ENCODE measurements at places on chromosomes 12 and 14.

DNA sequence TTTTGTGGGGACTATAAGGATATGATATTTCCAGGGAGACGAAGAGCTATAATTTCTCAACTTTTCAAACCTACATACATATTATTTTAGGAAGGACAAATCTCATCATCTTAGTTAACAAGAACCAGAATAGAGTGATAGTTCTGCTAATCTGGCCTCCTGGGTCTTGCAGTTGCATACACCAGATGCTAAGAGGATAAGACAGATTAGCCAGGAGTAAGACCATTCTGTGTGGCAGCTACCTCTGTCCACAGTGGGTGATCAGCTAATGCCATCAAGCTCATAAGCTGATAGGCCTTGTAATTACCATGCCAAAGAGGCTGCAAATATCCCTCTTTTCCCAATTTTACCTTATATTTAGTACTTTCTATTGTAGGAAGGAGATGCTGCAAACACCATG lies 776.8 kb downstream of the NRXN3 start:
- no peak for DNase-seq

DNA sequence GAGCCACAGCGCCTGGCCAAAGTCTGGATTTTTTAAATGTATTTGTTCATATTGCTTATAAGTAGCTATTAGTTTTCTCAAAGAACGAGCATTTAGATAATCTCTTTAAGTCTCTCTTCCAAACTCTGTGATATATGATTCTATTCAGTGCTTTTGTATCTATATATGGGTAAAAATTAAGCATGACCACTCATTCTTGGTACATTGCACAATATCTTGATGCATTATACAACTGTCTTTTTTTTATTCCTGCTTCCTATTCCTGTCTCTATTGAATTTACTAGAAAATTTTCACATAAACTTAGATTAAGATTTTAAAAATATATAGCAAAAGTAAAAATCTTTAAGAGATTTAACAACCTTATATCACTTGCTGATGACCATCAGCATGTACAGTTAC lies 29.1 kb downstream of the SOCS2 start:
- DNase-seq, result no peak

DNA sequence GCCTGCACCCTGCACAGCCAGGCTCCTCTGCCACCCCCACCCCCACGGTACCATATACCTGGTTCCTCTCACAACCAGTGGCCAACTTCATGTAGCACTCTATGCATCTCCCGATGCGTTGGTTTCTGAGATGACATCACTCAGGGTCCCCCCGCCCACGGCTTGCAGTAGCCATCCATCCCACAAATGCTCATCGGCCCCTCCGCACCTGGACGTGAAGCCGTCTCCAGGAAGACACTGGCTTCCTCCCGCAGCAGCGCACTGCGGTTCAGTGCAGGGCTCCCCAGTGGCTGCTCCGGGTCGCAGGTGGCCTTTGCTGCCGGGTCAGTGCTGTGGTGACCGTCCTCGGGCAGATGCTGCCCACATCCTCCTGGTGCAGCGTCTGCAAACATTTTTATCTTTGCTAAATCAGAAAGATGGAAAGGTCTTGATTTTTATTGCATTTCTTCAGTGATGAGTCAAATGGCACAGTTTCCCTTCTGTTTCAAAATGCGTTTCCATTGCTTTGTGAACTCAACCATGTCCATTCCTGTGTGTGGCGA lies 27.5 kb upstream of the MMP17 start:
- DNase-seq, result no peak

GRCh38 chr14:24291446-24292117 lies 8.0 kb downstream of the DHRS1 start:
- no peak for DNase-seq

GRCh38 chr14:73238941-73239340 lies 1.6 kb downstream of the PAPLN start:
- no peak for DNase-seq

- DNase-seq, result no peak
These were observed 27.3 kb upstream of the HELB start for GRCh38 chr12:66275040-66275439.

DNA sequence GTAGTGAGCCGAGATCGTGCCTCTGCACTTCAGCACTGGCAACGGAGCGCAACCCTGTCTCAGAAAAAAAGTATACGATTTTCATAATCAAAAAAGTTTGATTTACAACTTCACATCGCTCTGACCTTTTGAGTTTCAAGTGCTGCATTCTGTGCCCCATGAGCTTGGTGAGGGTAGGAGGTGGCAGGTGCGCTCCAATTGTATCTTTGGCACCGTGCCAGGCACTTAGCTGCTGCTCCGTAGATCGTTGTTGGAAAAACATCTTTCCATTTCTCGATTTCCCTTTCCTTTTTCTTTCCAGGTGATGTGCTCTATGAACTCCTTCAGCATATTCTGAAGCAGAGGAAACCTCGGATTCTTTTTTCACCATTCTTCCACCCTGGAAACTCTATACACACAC lies 203.7 kb downstream of the ETV6 start:
- no peak for DNase-seq

- no peak for DNase-seq
These were observed 3.4 kb upstream of the CDH24 start for GRCh38 chr14:23060536-23061260.

- no peak for DNase-seq
These were observed 12.6 kb downstream of the C12orf43 start for GRCh38 chr12:121003650-121004049.

- no peak for DNase-seq
These were observed 7.9 kb upstream of the CEP170B start for GRCh38 chr14:104856869-104857860.

GRCh38 chr12:98955284-98955683 lies 310.2 kb downstream of the APAF1 start:
- no peak for DNase-seq

DNA sequence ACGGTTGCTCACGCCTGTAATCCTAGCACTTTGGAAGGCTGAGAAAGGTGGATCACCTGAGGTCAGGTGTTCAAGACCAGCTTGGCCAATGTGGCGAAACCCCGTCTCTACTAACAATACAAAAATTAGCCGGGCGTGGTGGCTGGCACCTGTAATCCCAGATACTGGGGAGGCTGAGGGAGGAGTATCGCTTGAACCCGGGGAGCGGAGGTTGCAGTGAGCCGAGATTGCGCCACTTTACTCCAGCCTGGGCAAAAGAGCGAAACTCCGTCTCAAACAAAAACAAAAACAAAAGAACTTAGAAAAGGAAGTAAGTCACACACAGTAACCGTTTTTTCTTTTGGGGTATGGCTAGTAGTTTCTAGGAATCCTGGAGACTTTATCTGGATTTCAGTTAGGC lies 1.7 kb upstream of the PALS1 start:
- DNase-seq, result no peak

DNA sequence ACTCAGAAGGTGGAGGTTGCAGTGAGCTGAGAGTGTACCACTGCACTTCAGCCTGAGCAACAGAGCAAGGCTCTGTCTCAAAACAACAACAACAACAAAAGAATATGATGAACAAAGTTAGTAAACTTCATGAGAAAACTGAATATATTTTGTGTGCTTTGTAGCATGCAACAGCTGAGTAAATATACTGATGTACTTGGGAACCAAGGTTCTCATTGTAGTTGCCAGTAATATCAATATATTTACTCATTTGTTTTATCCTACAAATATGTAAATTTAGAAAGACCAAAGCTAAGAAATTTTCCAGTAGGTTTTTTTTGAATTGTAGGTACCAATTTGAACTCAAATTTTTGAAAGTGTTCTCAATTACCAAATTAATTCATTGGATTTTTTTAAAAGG lies 127.2 kb downstream of the IPO8 start:
- DNase-seq, result no peak

GRCh38 chr14:63438065-63438757 lies 105.0 kb downstream of the PPP2R5E start:
- DNase-seq, result peak; percentile 72

DNA sequence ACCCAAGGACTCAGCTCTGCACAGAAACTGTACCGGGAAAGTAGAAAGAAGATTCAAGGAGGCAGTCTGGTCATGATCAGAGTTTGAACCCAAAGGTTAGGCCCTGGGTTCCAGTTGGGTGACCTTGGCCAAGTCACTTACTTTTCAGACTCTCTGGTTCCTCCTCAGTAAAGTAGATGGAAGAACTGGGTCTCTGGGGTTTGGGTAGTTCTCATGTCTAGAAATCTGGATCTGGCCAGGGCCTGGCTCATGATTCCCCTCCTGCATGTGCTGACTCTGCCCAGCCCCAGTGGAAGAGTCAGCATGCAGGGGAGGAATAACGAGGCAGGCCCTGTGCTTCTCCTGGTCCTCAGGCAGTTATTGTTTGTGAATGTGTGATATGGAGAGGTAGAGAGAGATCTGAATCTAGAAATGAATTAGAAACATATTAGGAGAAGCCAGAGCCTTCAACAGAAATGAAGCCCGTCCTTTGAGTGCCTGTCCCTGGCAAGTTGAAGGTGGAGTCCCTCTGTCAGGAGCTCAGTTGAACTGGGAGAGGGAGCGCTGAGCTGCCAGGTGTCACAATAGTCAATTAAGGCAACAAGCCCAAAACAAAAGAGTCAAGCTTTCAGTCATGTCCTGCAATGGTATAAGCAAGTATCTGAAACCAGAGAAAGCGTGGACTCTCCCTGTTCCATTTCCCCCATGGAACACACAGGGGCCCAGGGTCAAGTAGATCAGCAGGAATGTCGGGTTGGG lies 131.3 kb upstream of the HIF1A start:
- DNase-seq, result no peak

DNA sequence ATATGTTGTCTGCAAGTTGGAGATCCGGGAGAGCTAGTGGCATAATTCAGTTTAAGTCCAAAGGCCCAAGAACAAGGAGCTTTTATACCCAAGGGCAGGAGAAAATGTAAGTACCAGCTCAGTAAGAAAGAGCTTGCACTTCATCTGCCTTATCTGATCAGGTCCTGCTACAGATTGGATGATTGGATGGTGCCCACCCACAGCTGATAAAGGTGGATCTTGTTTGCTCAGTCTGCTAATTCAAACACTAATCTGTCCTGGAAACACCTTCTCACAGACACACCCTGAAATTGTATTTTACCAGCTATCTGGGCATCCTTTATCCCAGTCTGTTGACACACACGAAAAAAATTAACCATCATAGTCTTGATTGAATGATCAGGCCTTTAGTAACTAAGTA lies 230.7 kb upstream of the SLC16A7 start:
- no peak for DNase-seq

DNA sequence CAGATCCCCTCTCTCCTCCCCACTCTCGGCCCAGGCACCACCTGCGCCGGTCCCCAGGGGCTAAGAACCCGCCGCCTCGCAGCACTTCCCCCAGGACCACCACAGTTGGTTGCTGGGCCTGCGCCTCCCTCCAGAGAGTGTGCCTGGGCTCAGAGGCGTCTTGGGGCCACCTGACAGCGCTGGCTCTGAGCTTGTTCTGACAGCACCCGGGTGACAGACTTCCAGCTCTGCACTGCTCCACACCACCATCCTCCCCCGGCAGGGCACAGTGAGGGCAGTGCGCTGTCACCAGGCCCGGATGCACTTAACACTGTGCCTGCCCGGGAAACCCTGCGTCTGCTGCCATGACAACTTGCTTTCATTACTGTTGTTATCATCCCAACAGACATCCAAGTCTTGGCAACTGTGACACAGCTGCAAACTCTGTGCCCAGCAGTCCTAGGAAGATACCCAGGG lies 6.6 kb downstream of the BRF1 start:
- DNase-seq, result no peak

GRCh38 chr12:93756288-93756687 lies 79.1 kb downstream of the CRADD start:
- DNase-seq, result no peak

- no peak for DNase-seq
These were observed 593 bp downstream of the PIP4P1 start for GRCh38 chr14:20460458-20461224.

DNA sequence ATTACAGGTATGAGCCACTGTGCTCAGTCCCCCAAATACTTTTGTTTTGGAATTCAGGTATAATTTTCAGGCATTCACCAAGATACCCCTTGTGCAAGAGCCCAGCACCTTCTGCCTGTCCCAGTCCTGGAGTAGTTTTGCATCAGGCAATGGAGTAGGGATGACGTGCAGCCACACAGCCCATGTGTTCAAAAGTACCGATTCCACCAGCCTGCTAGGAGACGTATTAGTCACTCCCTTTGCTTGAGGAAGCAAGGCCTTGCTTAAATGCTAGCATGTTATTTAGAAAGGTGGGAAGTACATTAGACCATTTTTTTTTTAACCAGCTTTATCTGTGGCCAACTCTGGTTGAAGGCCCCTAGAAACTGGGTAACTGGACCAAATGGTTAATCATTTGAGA lies 15.0 kb upstream of the GALNT16 start:
- DNase-seq, result no peak

DNA sequence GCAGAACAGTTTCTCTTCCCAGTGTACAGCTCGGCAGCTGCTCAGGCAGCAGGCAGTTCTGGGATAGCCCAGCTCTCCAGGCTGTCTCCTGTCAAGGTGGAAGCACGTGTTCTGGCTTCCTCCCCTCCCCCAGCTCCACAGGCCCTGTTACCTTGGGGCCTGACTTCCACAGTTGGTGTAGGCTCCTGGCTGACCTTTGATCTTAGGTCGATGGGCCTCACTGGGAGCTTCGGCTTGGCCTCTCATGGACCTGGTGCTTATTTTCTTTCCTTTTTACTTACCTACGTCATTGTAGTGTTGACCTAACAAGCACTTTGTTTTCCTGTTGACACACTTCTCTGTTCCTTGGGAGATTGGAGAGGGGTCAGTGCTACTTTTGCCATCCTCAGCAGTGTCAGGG lies 17.0 kb downstream of the DLST start:
- DNase-seq, result no peak

- no peak for DNase-seq
These were observed 178.2 kb downstream of the RMST start for GRCh38 chr12:97640826-97641225.

DNA sequence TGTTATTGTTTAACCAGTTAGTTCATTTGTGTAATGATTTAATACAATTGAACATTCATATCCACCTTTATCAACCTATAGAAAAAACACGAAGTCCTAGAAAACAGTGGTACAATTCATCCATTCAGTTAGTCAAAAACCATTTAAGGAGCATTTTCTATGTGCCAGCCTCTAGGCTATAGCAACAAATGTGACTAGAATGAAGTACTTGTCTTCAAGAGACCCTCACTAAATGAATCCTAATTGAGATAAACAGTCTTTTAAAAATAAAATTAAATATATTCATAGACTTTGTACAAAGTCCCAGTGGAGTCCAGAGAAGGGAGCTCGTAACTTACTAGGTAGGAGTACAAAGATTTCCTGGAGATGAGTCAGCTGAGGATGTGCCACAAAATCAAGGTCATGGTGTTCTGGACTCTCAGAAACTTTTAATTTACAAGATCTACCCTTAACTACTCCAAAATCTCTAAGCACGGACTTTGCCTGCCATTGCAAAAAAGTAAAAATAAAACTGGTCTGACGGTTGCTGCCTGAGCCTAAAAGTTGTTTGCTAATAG lies 430.7 kb upstream of the DCN start:
- DNase-seq, result no peak

DNA sequence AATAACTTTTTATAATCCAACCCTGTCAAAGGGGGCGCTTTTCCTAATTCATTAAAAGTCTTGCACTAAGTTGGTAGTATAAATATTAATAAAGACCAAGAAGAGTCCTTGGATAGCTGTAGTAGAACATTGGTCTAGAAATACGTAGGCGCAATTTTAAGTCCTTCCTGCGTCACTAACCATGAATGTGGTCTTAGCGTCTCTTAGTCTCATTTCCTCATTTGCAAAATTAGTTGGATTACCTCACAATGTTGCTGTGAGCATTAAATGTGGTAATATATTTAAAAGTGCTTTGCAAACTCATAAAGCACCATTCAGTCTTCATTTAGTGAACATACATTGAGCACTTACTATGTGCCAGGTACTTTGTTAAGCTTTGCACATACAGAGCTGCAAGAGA lies 149.7 kb downstream of the AEBP2 start:
- no peak for DNase-seq
